ENCODE measurements at places on chromosomes 3 and 15.

DNA sequence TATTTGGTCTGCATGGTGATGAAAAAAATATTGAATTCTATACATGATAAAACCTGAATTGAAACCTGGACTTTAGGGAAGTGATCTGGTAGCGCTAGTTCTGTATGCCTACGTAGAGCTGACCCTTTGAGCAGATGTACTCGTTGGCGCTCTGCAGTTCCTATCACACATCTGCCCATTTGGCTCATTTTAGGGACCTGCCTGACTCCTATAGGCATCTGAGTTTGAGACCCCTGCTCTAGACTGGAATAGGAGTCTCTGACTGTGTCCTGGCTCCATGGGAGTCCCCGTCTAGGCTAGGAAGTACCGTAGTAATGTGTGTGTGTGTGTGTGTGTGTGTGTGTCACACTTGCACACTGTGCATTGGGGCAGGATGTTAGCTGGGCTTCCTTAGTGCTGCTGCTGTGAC lies 21.2 kb downstream of the STARD5 start:
- no peak for DNase-seq

DNA sequence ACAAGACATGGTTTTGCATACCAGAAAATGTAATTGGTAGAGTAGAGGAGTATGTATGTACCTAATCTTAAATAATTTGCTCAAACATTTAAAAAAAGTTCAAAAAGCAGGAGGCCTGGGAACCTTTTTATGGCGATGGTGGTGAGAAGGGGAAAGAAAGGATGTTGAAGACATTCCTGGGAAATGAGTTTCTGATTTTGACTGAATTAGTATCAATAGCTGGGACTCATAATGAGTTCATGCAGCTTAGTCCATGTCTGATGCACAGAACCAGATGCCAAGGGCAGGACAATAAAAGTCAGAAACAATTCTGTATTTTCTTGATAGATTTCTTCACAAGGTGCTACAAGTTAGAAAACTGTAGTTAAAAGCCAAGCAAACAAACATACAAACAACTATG lies 395.3 kb downstream of the GAP43 start:
- peak; percentile 34 for DNase-seq

DNA sequence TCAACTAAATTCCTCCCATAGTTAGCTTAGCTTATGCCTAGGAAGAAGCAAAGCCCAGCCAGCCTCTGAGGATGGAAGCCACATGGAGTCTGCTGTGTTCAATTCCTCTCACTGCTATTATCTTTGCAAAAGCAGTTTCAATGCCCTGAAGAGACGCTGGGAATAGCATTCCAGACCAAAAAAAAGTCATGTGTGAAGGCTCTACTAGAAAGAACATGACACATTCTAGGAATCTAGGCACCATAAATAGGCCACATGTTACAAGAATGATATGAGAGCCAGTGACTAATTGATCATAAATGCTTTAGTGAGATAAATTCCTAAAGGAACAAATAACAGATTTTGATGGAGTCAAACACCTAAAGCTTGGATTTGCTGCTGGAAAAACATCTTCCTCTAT lies 800.8 kb downstream of the TUSC7 start:
- DNase-seq, result peak; percentile 23

GRCh38 chr3:11136830-11137626 lies 17.3 kb upstream of the HRH1 start:
- peak; percentile 100 for DNase-seq

DNA sequence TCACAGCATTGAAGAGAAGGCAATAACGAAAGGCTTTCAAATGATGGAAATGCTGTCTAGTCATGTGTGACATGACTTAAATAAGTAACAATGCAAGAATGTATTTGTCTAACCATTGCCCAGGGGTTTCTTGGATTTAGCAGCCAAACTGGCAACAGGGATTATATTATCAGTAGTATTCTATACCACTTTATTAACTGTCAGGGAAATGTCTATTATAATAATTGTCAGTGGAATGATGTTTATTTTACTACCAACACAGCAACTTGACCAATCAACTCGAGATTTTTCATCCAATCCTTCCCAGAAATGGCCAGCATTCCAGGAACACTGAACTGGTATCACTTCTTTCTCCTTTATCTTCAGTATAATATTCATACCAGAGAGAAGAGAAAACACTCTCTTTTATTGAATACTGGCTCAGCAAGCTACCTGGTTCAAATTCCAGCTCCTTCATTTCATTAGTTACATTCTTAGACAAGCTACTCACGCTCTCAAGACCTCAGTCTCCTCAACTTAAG lies 66.2 kb downstream of the FOXP1 start:
- DNase-seq, result no peak

DNA sequence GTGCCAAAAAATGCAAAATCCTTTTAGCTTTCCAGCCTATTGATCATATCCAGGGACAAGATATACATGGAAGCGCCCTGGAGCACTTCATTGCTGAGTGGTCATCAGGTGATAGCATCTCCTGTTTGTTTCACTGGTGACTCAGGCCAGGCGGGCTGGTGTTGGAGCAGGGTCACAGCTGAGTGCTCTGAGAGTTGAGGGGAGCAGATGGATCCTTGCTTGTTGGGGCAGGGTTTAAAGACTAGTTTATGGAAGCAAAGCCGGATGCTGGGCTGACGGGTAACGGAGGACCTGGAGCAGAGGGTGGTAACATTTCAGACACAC lies 405.0 kb upstream of the TPM1 start:
- DNase-seq, result no peak

DNA sequence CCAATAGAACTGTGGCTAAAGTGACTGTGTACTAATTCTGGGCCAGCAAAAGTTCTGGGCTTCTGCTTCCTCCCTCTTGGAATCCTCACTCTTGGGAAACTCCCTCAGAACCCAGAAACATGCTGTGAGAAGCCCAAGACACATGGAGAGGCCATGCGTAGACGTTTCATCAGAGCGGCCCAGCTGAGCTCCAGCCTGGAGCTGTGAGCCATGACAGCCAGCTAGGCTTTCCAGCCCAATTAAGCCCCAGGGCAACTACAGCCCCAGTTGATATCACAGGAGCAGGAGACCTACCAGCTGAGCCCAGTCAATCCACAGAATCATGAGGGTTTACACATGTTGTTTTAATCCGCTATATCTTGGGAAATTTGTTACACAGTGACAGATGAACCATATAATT lies 43.6 kb upstream of the CNOT10 start:
- DNase-seq, result no peak

DNA sequence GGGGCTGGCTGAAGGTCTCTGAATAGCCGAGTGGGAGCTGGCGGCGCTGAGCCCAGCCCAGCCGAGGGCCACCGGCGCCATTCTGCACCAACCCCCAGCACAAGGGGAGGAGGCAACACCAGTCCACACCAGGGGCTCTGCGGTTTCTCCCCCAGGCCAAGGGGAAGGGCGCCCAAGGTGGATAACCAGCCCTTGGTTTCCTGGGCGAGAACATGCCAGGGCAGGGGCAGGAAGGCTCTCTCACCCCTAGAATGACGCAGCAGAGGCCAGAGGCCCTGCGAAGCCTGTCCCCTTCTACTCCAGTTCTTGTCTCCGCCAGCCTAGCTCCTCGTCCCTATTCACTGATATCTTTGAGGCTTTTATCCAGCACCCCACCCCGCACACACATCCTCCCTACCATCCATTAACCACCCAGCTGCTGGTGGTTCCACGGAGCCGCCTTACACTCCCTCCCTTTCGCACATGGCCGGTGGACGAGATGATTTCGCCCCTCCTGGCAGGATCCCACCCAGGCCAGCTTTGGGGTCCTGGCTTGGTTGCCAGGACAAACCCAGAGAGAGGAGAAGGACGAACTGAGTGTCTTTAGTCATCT lies 1.3 kb downstream of the RBPMS2 start:
- DNase-seq, result no peak

GRCh38 chr15:84387086-84387485 lies 151.5 kb downstream of the GOLGA6L4 start:
- no peak for DNase-seq

GRCh38 chr3:42805141-42805821 lies 991 bp upstream of the HIGD1A start:
- no peak for DNase-seq

GRCh38 chr15:31270767-31271166 lies 55.9 kb upstream of the KLF13 start:
- DNase-seq, result no peak

GRCh38 chr15:68409736-68410370 lies 22.1 kb downstream of the ITGA11 start:
- DNase-seq, result no peak

GRCh38 chr3:131349454-131349853 lies 32.1 kb upstream of the NUDT16 start:
- no peak for DNase-seq

GRCh38 chr15:76065245-76065644 lies 5.5 kb downstream of the TMEM266 start:
- DNase-seq, result no peak

- no peak for DNase-seq
Measured at GRCh38 chr3:113571360-113571759, 39.0 kb downstream of the SIDT1 start.

DNA sequence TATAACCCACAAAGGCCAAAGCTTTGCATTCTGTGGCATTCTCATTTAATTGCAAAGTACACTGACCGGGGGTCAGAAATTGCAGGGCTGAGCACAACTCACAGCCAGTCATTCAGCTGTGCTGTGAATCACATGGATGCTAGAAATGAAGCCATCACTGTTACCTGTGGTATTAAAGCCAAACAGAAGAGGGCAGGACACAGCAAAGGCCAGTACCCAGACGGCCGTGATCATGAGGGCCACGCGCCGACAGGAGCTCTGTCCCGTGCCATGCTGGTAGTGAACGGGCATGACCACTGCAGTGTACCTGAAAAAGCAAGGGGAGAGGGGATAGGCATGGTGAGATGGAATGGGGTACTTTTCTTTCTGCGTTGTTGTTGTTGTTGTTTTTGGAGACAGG lies 31.6 kb downstream of the DRD3 start:
- DNase-seq, result no peak

DNA sequence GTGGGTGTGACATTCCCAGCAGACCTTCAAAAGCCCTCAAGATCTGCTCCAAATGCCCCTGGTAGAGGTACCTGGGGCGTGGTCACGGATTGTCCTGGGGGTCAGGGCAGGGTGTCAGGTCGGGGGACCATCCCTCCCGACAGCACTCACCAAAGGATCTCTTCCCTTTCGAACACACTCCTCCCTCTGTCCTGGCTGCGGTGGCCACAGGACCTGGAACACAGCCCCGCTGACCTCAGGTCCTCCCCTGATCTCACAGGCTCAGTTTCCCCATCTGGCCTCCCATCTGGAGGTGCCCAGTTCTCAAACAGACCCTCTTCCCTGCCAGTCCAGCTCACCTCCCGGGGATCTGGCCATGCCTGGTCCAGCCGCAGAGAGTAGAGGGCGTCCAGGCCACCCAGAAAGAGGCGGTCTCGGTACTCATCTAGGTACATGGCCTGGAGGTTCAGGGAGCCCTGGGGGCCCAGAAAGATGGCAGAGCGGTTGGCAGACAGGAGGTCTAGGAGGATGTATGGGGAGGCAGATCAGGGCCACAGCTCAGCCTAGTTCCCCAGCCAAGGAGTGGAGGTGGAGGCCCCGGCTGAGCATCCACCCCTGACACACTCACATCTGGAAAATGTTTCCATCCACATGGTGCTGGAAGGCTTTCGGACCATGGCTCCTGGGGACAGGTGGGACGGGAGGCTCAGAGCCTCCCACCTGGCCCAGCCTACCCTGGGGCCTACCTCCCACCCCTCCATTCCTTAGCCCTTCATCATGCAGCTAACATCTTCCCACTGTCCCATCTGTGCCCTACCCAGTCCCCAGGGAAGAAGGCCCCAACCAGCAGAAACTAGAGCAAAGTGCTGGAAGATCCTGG lies 2.3 kb downstream of the SEMA3G start:
- DNase-seq, result no peak

DNA sequence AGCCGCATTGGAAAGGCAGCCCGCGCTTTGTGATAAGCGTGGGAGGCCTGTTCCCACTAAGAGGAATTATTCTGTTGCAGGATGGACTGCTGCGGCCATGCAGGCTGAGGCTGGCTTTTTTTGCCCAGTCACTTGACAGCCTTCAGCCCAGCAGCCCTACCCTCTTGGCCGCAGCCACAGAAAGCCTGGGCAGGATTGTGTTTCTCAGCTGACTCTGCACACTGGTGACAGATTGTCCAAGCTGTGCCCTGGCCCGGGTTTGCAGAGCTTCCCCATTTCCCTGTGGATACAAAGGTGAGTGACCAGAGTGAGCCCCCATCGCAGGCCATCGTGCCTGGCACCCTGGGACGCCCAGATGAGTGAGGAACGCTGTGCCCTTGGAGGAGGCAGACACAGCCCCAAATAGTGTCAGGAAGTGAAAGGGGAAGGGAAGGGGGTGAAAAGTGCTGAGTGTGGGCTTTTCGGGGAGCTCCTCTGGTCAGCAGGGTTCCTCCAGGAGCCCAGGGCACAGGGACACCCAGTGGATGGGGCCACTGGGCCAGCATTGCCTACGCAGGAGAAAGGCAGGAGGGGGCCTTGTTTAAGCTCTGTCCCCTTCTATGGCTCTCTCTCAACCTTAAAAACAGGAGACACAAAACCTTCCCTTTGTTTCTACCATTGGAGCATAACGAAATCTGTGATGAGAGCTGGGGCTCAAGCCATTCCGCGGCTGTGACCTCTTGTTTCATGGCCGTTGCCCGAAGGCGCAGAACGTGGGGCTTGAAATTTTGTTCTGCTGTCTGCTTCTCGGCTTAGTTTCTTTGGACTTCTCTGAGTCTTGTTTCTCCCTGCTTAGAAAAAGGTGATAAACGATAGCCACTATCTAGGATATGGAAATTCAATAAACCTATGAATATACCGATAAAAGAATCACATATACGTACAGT lies 91.5 kb upstream of the MEF2A start:
- no peak for DNase-seq

DNA sequence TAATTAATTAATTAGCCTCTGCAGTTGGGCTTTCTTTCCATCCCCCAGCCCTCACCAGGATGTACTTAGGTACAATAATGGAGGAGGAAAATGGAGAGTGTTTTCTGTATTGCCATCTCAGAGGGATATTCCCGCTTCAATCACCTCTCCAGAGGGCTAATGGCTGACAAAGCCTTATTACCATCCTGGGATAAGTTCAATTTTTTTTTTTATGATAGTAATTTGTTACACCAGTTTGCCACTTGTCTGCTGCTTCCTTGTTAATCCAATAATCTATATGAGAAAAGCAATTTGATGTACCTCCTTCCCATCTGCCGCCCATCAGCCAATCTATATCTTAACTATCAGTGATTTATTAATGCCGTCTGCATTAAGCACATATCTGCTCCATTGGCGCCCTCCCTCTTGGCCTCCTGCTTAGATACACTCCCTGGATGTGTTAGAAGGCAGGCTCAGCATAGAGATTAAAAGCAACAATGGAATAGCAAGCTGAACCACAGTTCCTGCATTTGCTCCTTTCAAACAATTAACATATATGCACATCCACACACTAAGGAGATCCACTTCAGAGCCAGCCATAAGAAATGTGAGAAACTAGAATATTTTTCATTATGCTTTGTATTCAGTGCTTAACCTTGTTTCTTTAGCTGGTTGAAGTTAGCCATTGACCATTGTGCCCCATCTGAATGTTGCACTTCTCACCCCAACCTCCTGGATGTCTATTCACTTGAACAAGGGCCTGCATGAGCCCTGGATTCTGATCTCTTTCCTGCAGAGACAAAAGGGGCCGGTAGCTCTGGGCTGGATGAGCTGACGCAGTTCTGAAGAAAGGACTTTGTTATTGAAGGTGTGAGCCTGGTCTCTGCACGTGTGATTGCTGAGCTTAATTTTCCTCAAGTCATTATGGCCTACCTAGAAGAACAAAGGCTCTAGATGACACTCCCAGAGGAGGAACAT lies 237.3 kb upstream of the GAP43 start:
- DNase-seq, result no peak

- DNase-seq, result no peak
Measured at GRCh38 chr15:96331144-96331944, 844 bp downstream of the NR2F2 start.
